Activated naive CD4-positive, alpha-beta T cell (primary cell): ENCODE measurements at places on chromosomes 2 and 18.

GRCh38 chr2:63058144-63058920 lies 7.7 kb downstream of the OTX1 start:
- DNase-seq: no peak

DNA sequence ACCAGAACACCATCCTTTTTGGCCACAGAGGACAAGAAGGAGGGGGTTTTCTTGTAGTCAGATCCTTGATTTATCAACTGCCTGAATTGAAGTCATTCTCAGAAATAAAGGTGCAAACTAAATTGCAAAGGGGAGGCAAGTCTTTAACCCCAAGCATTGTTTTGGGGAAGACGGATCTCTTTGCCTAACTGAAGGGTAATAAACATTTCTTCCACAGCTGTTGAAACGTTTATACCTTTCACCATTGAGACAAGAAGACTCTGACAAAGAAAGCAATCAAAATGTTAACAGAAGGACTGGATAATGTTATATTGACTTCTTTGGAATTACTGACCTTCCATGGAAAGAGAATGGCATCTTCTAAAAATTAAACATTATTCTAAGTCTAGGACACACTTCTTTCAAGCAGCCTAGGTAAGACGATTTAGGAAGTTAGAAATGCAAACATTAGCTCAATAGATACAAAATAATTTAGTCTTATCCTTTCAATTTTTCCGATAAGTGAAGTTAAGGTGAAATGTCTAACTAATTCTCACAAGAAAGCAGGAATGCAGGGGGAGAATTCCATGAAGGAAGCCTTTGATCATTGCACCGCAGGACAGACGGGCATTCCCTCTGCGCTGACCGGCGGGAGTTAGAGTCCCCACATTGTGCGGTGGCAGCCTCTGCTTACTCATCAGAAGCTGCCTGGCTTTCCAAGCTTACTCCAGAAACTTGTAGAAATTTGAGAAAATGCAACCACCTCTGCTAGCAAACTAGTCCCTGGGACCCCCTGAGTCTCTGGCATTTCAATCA lies 69.4 kb upstream of the COPS8 start:
- DNase-seq: no peak

DNA sequence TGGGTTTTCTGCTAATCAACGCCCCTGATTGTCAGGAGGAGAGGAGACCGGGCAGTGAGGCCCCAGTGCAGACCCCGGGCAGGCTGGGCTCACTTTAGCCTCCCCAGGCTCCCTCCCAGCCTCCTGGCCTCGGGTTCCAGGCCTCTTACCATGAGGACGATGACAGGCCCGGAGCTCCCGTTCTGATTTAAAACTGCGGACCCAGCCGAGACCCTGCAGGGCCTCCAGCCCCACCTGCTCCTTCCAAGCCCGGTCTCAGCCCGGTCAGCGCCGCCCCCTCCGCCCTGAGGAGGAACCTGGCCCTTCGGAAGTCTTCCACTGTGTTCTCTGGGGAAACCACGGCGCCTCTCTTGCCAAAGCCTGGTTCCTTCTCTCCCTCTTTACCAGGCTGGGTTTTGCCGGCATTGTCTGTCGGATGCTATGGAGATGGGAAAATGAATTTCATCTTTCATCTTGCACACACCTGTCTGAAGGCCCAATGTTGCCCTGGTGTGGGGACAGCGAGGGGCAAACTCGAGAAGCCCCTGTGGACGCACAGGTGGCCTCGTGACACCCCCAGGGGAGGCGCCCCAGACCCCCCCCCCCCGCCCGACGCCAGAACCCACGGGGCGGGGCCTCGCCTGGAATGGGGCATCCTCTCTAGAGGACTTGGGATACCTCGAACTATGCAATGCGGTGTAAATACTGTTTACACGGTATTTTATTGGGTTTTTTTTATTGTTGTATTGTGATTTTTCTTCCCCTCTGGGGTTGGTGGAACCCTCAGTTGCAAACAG lies 37.7 kb upstream of the CTDP1 start:
- DNase-seq: no peak

- DNase-seq: no peak
Observed at GRCh38 chr2:237236188-237236587, 150.5 kb downstream of the COPS8 start.

GRCh38 chr18:3348176-3348575 lies 86.2 kb downstream of the MYL12B start:
- DNase-seq: no peak

DNA sequence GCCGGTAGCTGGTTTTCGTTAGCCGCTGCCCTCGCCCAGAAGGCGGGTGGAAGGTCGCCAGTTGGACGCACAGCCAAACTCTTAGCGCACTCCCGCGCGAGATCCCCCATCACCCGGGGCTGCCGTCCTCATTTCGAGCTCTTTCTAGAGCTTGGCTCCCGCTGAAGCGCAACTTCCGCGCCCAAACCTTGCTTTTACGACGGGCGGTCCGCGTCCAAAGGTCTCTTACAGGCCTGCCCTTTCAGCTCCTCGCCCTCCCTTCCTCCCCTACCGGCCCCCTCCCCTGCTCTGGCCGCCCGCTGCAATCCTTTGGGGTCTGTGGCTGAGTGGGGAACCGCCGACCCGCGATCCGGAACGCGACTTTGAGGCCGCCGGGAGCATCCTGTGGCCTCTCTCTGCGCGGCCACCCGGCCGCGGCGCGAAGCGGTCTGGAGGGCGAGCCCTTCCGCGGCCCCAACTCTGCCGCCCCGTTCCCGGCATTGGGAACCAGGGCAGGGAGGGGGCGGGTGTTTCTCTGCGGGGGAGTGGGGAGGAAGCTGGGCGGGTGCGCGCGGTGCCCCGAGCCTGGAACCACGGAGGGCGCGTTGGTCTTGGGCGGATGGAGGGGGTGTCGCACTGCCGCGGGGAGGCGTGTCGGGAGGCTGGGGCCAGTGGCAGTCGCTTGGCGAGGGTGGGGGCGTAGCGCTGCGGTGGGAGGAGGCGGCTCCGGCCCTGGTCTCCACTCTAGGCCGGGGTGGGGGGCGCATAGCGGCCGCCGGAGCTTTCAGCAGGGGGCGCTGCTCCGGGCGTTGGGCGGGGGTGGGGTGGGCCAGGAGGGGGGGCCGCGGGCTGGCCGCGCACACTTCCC lies at the start of gene GDF7:
Gene GDF7, plus strand, starts transcription at position 841 of the 847 bp plus-strand sequence. CDS start 96 bp downstream, outside the sequence.
- no peak for DNase-seq

DNA sequence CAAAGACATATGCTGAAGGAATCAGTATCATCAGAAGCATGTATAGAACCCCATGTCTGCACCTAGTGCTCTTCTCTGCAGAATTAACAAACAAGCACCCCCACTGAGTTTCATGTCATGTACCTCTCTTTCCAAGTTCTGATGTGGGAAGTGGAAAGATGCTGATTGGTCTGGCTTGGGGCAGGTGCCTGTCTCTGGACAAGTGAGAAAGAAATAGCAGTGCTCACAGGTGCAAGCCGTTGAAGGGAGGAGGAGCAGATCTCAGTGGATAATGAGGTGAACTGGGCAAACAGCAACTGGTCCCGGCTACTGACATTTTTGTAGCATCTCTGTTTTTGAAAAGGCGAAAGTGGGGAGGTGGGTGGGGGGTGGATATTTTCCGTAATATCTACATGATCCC lies 17.5 kb upstream of the ACVR1 start:
- DNase-seq: no peak

- no peak for DNase-seq
Observed at GRCh38 chr2:61529944-61530735, 8.0 kb downstream of the XPO1 start.

- DNase-seq: no peak
Observed at GRCh38 chr2:60529136-60529784, 24.2 kb downstream of the BCL11A start.

GRCh38 chr2:195683174-195683573 lies 26.1 kb downstream of the SLC39A10 start:
- no peak for DNase-seq

- DNase-seq: no peak
Observed at GRCh38 chr18:60649842-60650536, 277.4 kb upstream of the MC4R start.

GRCh38 chr18:79870301-79871025 lies 72.7 kb downstream of the KCNG2 start:
- no peak for DNase-seq

DNA sequence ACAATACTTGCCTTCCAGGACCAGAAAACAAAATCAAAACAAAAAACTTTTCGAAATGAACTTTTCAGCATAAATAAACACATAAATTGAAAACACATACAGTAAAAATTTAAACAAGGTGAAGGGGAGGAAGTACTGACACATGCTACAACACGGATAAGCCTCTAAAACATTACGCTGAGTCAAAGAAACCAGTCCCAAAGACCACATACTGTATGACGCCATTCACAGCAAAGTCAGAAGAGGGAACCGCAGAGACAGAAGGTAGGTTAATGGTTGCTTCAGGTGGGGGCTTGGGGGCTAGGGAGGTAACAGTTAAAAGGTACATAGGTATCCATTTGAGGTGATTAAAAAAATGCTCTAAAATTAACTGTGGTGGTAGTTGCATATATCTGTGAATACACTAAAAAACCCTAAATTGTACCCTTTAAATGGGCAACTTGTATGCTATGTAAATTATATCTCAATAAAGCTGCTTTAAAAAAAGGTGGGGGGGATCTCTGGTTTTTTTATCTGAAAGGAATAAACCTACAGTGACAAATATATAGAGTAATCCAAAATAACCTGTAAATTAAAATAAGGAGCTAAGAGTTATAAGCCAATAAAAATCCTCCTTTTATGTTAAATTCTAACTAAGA lies 7.1 kb downstream of the COX7A2L start:
- DNase-seq: no peak

DNA sequence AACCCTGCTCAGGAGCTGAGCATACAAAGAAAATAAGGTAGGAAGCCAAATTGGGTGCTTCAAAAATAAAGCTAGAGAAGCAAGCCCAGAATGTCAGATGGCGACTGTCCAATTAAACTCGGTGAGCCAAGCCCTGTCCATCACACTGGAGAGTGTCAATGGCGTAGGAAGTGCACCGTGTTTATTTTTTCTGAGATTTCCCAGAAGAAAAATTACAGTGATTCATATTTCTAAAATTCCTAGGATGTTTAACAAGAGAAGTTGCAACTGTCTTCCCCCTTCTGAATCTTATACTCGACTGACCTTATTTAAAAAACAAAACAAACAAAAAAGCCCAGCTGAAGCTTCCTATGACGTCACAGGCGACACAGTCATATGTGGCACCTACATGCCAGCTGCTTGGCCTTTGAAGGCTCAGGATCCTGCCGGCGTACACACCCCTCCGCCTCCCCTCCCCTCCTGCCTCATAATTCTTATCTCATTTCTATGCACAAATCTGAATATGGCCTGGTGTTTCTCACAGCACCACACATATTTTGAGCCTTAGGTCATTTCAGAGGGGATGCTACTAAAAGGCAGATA lies 60.8 kb downstream of the MBP start:
- DNase-seq: no peak

- DNase-seq: no peak
Observed at GRCh38 chr2:144323946-144324345, 196.0 kb downstream of the ZEB2 start.

DNA sequence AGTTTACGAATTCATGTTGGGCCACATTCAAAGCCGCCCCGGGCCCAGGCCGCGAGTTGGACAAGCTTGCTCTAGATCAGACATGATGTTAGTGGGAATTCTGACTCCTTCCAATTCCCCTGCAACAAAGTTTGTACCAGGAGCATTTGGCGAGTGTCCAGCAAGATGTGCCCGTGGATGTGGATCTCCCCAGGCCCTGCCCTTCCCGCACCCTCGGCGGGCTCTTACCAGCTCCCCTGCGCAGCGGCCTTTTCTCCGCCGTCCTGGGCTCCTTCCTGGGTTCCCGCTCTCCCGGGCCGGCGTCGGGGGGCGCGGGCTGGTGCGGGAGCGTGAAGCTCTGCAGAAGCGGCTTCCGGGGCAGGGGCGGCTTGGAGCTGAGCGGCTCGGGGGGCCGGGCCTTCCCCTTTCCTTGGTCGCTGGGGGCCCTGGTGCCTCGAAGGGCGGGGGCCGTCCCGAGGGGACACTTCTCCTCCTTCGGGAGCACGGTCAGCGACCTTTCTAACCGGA lies 90.8 kb upstream of the MGAT4A start:
- no peak for DNase-seq

DNA sequence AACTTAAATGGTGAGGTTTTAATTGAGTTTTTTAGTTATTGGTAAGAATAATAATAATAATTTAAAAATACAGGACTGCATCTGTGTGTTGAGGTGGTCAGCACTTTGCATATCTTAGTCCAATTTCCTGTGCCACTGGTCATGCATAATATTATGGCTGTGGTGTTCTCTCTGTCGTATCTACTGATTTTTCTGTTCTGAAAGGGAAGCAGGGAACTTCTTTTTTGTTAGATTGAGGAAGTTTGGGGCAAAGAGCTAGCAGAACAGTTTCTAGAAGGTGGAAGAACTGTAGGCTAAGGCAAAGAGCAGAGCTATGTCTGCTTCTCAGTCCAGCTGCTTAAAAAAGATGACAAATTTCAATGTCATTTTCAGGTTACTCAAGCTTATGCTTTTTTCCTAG lies 74.3 kb downstream of the XRCC5 start:
- no peak for DNase-seq

DNA sequence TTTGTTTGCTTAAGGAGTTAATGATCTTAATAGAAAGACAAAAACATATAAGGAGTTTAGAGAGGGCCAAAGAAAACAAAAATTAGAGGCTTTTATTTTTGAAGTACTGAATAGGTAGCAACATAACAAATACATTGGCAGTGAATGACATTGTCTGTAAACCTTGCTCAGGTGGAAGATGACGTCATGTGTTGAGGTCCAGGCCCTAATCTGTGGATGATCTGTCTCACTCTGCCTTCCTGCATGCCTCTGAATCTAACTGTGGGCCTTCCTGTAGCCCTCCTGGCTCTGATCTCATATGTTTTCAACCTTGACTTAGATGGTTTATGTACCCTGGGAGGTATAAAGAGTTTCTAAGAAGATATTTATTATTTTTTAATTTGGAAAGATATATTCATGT lies 58.1 kb upstream of the DYNAP start:
- no peak for DNase-seq

DNA sequence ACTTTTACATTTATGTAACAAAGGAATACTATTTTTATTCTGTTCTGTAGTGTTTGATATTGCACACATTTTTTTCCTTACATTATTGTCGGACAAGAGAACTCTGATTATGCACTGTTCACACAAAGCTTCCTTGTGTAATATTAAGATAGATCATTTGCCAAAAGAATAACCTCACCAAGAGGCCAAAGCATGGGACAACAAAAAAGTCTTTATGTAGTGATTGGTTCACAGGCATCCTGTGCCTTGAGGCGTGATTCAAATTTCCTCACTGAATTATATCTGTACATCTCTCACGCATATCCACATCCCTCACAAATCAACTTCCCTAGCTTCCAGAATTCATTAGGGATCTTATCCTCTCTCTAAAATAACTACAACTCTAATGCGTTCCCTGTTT lies 642.7 kb downstream of the NR4A2 start:
- DNase-seq: no peak
